ENCODE measurements at places on chromosomes 7 and 10.

- peak; percentile 66 for DNase-seq
Observed at GRCh38 chr10:127886371-127887051, 6.2 kb downstream of the CLRN3 start.

DNA sequence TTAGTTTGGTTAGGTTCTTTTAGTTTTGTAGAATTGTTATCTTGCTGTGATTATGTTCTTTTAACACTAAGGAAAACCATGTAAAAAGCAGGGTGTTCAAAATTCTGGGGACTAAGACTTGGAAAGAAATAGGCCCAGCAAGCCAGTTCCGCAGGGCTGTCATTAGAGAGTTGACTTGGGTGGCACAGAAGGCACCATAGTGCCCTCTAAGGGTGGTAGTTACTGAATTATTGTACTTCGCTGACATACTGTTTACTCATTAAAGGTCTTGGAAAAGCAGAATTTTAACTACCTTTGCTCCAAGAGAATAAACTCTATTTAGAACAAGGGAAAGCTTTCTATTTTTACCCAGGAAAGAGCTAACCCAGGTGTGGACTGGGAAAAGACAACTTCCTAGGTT lies 86.5 kb downstream of the OTUD1 start:
- no peak for DNase-seq

DNA sequence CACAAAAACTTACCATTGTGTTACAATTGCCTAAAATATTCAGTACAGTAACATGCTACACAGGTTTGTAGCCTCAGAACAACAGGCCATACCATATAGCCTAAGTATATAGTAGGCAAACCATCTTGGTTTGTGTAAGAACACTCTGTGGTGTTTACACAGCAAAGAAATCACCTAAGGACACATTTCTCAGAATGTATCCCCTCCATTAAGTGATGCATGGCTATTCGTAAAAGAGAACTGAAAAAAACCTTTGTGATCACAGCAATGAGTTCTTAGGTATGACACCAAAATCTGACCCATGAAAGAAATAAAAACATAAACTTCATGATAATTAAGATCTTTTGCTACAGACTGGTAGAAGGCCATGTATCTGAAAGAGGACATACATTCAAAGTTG lies 121.5 kb downstream of the JMJD1C start:
- no peak for DNase-seq

GRCh38 chr10:121112579-121113384 lies 261.6 kb downstream of the WDR11 start:
- no peak for DNase-seq

All from esophagus muscularis mucosa (tissue), 4 donors.